Skin of body (tissue), 3 donors: ENCODE measurements at places on chromosomes 4 and X.

DNA sequence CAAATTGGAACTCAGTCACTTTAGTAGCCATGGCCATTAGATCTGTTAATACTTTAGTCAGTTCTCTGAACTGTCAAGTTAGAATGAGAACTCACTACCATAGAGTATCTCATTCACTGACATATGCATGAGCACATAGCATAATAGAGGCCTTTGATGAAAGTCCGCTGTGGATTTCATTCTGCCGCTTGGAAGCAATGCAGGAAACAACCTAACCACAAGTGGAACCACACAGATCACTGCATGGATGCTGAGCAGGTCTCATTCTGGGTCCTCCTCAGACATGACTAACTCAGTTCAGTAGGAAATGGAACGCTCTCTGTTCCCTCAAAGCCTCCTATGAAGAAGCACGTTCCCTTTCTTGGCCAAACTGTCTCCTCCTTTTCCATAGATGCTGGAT is 1624.8 kb upstream of the TENM3 start:
- DNase-seq = no peak

DNA sequence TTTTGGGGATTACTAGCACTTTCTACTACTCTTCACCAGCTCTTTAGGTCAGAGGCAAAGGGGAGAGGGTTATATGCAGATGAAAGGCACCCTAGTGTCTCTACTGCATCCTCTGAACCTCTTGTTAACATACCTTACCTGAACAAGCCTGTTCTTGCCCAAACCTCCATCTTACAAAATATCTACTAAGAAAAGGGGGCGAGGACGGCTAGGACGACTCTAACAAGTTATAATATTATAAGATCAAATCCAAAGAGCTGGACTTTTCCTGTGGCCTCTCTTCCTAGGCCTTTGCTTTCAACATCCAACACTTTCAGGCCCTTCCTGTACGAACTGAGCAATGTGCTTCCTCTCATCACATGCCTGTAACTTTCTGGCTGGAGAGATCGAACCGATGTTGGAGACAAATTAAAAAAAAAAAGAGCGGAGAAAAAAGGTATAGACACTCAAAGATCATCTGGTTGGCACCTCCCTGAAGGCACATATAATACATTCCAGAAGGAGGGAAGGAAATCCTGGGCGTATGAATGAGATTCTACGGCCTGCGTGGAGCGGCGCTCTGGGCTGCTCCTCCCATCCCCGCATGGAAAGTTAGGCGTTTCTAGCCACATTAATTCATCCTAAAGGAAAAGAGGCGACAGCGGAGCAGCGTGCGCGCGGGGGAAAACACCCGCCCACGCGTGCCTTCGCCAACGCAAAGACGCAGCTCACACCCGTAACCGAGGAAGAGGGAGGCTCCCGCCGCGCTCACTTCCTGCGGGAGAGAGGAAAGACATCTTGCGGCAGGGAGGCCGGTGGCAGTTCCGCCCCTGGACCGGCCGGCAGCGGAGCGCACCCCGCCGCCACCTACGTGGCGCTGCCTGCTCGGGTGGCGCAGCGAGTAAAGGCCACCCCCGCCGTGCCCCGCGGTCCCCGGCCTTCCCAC is 808 bp downstream of the PRDM5 start:
- DNase-seq = peak; percentile 78

GRCh38 chr4:4759883-4760282 is 99.6 kb upstream of the MSX1 start:
- DNase-seq = no peak

GRCh38 chr4:10034136-10034535 is 12.8 kb upstream of the SLC2A9 start:
- DNase-seq = no peak
